SJSA1 (cell line): ENCODE measurements at places on chromosomes 6 and 20. TPM values are rescaled to one million over a fixed set of nuclear protein-coding genes. Genes with fewer than 3 reads are reported as not detected.

DNA sequence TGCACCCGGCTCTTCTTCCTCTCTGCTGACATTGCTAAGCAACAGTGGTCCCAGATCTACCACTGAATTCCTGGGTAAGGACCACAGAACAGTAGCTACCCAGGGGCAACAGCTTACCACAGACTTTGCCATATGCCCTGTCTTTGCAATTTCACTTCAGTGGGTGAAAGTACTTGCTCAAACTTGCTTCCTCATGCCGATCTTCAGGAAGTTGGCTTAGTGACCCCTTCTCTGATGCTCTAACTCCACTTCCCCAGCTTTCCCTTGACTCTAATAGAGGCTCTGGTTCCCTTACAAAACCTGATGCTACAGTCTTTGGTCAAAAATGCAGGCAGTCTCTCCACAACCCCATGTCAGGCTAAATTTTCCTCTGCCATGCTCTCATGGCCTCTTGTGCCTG is 3.3 kb upstream of the TAAR5 start:
- no peaks in the 10 kb centered on the region for H3K4me1 ChIP-seq
- H3K4me3 ChIP-seq = no peak overlapping the region
- H3K36me3 ChIP-seq = no peaks in the 10 kb centered on the region
- no peaks in the 10 kb centered on the region; the same call in 1 of the 2 replicates for H3K27me3 ChIP-seq

Gene CYP24A1
- not detected in 2 replicates for total RNA-seq

GRCh38 chr6:159099961-159100360 is 55.2 kb upstream of the TAGAP start:
- H3K4me3 ChIP-seq = no peak overlapping the region
- no peaks in the 10 kb centered on the region for H3K27me3 ChIP-seq
- no peak overlapping the region for H3K27ac ChIP-seq
- no peaks in the 10 kb centered on the region for H3K36me3 ChIP-seq
- peaks cover 20% of the 10 kb centered on the region for H3K4me1 ChIP-seq
- no peak for DNase-seq

Gene SAMD5
- total RNA-seq = 16.2 and 21.5 TPM in 2 replicates

Gene PHIP
- 18.5 and 20.0 TPM in 2 replicates for total RNA-seq
